ENCODE measurements at places on chromosomes 7 and 10. TPM values are rescaled to one million over a fixed set of nuclear protein-coding genes. Genes with fewer than 3 reads are reported as not detected.

Gene OGDH
- 51.3 TPM for total RNA-seq

Gene ASB10
- total RNA-seq = not detected

Gene RAB19
- total RNA-seq = not detected

Gene PRLHR
- 3.8 TPM for total RNA-seq

Gene DPYSL4
- 69.5 TPM for total RNA-seq

Gene ANKRD2
- not detected for total RNA-seq

Gene HMX2
- not detected for total RNA-seq

Gene MOGAT3
- total RNA-seq = not detected

Gene HTR7
- total RNA-seq = 16.3 TPM

Gene STARD3NL
- 56.7 TPM for total RNA-seq

Gene ORAI2
- 27.5 TPM for total RNA-seq

Gene CACNB2
- total RNA-seq = 35.1 TPM

Gene PNLIPRP3
- total RNA-seq = not detected

Gene MUC3A
- 0.63 TPM for total RNA-seq

Gene LIPJ
- total RNA-seq = 3.8 TPM

Gene ACTL6B
- total RNA-seq = 107 TPM

Gene HOXA4
- total RNA-seq = not detected

Gene PLXNA4
- 227 TPM for total RNA-seq

Gene GDF10
- 6.3 TPM for total RNA-seq

Gene ARL5B
- 63.2 TPM for total RNA-seq

Gene LRRC18
- not detected for total RNA-seq

Gene GRID2IP
- total RNA-seq = 1.3 TPM

Gene PRRT4
- 2.5 TPM for total RNA-seq

Gene CRCP
- 54.5 TPM for total RNA-seq

Gene MBL2
- not detected for total RNA-seq

Gene GRM3
- total RNA-seq = 133 TPM

Gene PDK4
- 4.4 TPM for total RNA-seq

Gene ITPRID1
- total RNA-seq = 5.3 TPM

Gene GBX1
- total RNA-seq = not detected

Gene CDH23
- 7.2 TPM for total RNA-seq

Gene PGAM2
- 2.5 TPM for total RNA-seq

Gene NUDT13
- total RNA-seq = 1.6 TPM

Gene ZP3
- 0.94 TPM for total RNA-seq

Gene NCF1
- total RNA-seq = not detected

Measured in parietal lobe (tissue), 2 donors.